ENCODE measurements at places on chromosomes 12 and 14.

DNA sequence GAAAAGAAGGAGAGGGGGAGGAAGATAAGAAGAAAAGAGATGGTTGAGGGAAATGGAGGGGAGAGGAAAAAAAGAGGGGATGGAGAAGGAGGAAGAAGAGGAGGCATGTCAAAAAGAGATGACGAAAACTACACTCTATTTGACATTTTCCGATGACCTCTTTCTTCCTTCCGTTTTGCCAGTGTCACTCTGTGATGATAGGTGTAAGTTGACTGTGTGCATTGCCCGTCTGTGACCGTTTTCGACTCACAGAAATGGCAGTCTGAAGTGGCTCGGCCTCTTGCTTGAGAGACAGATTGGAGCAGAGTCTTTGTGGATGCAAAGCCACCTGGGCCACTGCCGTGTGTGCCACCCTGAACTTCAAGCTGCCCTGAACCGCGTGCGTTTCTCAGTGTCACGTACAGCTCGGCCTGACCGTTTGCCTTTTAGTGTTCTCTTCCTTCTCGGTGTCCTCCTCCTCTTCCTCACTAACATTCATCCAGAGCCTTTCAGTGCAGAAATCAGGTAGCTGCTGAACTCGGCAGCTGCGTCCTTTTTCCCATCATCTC is 32.7 kb downstream of the ELK3 start:
- DNase-seq, result no peak

DNA sequence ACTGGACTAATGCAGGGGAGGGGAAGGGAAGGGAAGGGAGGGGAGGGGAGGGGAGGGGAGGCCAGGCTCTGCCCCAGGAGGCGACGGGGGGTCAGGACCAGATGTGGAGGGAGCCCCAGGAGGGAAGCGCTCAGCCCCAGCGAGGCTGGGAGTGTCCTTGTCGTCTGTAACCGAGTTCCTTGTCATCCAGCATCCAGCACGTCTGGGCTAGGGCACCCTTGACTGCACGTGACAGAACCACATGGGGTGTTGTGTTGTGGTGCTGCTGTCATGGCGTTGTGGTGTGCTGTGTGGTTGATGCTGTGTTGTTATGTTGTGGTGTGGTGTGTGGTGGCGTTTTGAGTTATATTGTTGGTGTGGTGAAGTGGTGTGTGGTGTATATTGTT is 28.4 kb upstream of the SFSWAP start:
- DNase-seq, result no peak

GRCh38 chr12:128276471-128276870 is 9.5 kb downstream of the TMEM132C start:
- no peak for DNase-seq

- no peak for DNase-seq
These were observed 11.2 kb downstream of the BCL2L14 start for GRCh38 chr12:12081836-12082497.

DNA sequence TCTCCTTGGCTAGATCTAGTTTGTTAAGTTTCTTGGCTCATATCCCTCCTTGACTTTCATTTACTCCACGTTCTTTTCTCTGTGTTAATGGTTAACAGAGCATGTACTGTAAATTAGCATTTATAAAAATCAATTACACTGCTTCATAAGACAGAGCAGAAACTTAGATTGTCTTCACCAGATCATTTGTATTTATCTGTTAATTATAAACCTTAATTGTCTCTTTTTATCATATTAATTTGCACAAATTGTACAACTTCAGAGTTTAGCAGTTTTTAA is 221.2 kb upstream of the EGLN3 start:
- DNase-seq, result no peak

- DNase-seq, result no peak
These were observed 22.2 kb downstream of the UBE2N start for GRCh38 chr12:93419388-93420034.

Measured in activated CD8-positive, alpha-beta memory T cell treated with anti-CD3 and anti-CD28 coated beads for 1 hour (primary cell).